ENCODE measurements at places on chromosomes 7 and 10.

- no peak for DNase-seq
Measured at GRCh38 chr10:116704926-116705325, 37.4 kb downstream of the HSPA12A start.

DNA sequence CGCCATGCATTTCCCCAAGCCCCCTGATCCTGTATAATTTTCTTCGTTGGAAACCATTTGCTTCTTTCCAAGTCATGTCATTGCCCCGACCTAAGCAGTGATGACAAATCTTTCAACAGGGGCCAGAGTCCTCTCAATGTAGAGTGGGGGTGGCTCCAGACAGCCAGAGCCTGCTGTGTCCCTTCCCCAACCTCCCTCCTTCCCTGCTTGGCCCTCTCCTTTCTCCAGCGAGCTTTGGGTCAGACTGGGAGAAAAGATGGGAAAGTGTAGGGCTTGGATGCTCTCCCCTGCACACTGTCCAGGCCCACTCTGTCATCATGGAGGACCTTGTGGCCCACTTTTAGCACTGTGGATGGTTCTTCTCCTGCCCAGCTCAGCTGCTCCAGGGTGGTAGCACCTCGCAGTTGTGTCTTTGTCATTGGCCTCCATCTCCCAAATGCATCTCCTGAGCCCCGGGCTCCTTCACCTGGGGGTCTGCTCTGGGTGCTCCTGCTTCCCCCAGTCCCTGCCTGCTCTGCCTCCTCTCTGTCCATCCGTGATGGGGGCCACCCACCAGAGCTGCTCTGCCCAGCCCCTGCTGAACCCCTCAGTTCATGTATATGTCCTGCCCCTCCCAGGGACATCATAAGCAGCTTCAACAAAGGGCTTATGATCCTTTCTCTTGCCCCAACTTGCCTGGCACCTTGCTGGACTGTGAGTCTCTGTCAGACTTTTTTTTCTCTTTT lies 37.5 kb downstream of the BTBD16 start:
- no peak for DNase-seq

GRCh38 chr10:121772406-121772805 lies 155.4 kb downstream of the ATE1 start:
- no peak for DNase-seq

DNA sequence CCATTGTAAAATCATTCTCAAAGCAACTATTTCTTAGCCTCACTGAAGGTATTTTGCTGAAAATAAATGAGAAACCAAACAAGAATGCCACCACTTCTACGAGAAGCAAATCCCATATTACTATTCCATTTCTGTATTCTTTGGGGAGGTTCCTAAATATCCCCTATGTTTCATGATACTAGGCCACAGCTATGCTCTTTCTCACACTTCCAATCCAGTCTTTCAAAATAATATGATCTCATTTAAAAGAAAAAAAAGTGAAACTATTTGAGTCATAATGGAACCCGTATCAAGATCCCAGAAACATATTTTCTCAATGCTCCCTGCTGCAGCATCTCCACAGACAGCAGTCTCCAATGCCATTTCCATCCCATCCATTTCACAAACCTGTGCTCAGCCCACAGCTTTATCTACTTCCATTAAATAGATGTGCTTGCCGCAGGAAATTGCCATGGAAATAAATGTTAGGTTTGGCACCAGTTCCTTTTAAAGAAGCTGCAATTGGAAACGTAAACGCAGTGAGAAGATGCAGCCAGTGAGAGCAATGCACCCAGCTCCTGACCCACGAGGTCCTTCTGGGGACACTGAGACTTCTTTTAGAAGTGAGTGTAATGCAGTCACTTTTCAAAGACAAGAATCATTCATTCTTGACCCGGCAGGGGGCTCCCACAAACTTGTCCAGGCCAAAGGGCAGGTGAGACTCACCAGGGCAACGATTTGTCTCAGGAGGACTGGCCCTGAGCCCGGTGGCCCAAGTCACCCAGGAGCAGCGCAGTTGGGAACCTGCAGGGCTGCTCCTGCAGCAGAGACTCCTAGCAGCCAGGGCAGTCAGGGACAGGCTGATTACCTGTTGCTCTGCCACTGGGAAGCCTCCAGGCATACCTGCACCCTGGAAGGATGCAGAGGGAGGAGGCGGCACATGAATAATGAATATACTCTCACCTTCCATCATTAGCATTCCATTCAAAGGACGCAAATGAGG lies 99.6 kb downstream of the C10orf90 start:
- no peak for DNase-seq

- peak; percentile 27 for DNase-seq
Measured at GRCh38 chr10:69800109-69800508, 1.6 kb upstream of the COL13A1 start.

DNA sequence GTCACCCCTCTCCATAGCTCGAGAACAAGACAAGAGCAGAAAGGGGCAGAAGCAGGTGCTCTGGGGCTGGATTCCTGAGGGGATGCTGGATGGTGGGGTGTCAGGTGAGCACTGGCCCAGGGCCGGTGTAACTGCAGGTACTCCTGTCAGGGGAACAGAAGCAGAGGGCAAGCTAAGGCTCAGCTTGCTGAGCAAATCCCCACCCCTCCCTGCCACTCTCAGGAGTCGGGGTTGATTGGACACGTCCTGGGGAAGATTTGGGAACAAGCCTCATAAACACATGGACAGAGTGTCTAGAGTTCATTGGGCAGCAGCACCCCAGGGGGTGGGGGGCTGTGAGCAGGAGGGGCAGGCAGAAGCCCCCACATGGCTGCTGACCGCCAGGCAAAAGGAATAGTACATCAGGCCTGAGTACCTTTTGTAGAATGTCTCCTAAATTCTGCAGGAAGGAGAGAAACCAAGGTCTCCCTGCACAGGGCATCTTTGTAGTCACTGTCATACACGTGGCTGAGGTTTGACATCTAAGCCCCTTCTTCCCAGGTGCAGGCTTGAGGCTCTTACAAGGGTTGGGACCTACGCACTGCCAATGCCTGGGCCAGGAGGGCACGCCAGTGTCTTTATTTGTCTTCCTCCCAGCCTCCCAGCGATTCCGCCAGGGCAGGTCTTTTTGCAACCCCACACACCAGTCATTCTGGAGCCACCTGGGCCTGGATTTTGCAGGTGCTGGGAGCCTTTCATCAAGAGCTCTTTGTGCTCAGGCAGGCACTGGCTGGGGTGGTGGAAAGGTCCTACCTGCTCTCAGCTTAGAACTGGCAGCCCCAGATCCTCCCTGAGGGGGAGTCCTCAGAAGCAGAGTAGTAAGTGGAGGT lies 2.8 kb downstream of the CALML3 start:
- DNase-seq = no peak

GRCh38 chr10:44458671-44459413 lies 73.9 kb upstream of the CXCL12 start:
- DNase-seq = no peak

GRCh38 chr7:1232103-1232466 lies 587 bp upstream of the UNCX start:
- no peak for DNase-seq

DNA sequence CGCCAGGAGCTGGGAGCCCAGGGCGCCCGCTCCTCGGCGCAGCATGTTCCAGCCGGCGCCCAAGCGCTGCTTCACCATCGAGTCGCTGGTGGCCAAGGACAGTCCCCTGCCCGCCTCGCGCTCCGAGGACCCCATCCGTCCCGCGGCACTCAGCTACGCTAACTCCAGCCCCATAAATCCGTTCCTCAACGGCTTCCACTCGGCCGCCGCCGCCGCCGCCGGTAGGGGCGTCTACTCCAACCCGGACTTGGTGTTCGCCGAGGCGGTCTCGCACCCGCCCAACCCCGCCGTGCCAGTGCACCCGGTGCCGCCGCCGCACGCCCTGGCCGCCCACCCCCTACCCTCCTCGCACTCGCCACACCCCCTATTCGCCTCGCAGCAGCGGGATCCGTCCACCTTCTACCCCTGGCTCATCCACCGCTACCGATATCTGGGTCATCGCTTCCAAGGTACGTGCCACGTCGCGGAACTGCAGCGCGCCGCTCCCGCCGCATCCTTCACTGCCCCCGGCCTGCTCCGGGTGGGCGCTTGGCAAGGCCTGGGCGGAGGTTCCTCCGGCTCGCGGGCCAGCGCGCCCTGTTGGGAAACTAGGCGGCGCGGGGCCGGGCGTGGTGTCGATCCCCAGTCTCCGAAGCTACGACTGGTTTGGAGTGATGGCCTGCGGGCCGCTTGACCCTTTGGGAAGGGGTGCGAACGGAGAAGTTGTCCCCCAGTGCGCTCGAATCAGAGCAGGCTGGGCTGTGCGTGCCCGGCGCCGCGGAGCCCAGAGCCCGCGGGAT lies 868 bp downstream of the EMX2 start:
- peak; percentile 64 for DNase-seq

- DNase-seq = no peak
Measured at GRCh38 chr10:117892681-117893220, 154.0 kb downstream of the RAB11FIP2 start.

DNA sequence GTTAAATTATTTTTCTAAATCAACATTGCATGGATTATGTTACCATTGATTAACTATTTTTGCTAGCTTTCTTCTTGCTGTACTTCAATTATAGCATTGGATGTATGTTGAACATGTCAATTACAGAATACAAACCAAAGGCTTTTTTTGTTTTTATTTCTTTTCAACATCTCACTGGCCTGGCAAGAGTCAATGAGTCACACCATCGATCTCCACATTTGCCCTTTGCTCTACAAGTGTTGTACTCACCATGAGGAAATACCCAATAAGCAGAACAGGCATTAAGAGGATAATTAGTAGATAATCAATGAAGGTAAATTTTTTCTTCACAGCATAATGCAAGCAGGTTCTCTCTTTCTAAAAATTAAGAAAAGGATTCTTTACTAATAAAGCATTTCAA lies 23.3 kb downstream of the ANKRD22 start:
- no peak for DNase-seq

DNA sequence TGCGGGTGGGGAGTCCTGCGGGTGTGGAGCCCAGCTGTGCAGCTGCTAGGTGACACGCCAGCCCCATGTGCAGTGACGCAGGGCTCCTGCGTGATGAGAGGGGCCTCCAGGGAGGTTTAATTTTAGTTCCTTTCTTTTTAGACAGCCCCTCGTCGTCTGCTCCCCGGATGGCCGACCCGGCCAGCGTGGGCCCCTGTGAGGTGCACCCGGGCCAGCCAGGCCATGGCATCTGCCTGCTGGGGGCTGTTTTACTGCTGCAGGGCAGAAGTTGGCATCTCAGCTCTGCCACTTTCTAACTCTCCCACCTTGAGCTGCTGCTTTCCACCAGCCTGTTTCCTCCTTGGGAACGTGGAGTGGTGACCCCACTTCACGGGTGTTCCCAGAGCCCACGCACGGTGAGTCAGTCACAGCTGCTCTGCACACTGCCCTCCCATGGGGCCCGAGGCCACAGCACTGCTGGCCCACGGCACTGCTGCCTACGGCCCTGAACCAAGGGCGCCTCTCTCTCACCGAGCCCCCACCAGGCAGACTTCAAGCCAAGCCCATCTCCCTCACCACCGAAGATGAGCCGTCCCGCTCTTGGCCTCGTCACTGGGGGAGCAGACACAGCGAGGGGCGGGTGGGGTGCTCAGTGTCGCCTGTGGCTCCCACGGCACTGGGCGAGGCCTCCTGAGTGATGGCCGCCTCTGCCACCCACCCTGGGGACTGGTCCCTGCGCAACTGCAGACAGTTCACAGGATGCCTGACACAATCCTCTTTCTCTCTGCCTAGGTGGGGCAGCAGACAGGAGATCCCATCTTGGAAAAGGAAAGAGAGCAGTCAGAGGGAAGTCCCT lies 21.3 kb downstream of the CYP2W1 start:
- DNase-seq = no peak
